Transverse colon (tissue), 4 donors: ENCODE measurements at places on chromosomes 2 and 18.

DNA sequence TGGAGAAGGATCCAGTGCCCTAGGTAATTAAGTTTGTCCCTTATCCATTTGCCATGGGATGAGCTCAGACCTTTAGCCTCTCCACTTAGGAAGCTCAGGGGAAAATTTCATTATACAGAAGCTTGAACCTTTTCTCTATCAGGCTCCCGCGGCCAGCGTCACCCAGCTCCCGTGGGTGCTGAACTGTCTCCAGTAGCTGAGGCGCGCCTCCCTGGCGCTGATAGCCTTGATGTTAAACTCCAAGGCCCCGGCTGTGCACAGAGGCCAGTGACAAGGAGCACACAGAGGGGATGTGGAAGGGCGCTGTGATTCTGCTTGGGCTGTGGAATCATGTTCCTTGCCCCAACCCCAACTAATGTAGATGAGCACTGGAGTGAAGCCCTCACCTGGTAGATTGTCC lies 50.8 kb downstream of the NRP2 start:
- no peak for DNase-seq

GRCh38 chr2:28251337-28251736 lies 141.3 kb upstream of the FOSL2 start:
- no peak for DNase-seq

DNA sequence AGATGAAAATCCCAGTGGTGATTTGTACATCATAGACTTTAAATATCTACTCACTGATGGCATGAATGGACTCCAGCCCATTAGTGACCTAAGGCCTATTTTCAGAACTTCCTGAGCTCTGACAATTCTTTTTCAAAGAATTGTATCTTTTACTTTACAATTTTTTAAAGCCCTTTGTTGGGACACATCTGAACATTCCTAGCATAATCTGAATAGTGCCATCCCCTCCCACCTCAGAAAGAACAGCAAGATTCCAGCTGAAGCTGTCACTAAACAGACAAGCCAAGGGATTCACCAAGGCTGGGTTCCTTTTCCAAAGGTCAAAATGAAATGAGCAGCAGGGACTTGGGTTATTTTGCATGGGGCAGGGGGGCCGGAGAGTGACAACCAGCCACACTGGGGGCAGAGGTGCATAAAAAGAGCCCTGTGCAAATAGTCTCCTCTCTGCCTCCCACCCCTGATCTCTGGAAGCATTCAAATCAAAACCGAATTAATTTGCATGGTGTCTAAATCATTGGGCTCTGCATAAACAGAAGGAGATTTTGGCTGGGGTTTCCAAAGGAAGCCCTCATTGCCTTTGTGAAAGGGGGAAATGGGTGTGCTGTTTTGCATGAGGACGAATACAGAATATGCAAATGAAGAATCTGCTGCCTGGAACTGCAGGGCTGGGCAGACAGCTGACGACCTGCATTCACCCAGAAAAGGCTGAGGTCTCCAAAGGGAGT lies 17.2 kb downstream of the EPHA4 start:
- no peak for DNase-seq

DNA sequence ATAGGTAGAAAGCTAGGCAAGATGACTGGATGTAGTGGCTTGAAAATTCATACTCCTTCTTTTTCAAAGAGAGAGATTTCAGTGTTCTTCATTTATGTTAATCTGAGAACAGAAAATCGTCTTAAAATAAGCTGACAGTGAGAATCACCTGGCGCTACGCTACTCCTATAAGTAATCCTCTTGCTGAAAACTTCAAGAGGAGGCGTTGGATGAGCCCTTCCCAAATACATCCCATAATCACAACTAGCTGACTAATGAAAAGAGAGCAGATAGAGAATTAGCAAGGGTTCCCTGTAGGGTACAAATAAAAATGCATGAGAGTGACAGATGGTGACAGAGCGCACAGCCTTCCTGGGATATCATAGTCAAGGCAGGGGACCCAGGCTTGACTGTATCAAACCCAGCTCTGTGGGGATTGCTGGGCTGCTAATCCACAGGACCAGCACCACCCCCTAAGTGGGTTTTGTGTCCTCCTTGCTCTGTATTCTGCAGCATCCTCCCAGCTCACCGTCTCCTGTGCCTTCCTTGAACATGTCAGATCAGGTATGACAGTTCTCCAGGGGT lies 280.2 kb downstream of the SP3 start:
- no peak for DNase-seq

DNA sequence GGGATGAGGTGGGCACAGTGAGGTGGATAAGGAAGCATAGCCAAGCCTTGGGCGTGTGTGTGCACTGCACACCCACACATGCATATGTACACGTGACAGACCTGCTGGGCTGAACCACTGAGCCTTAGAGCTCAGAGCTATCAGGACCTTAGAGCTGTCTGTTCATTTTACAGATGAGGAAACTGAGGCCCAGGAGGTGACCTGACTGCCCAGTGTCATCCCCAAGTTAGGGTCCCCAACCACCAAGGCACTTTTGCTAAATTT lies 8.2 kb upstream of the SNED1 start:
- peak; percentile 10 for DNase-seq

GRCh38 chr2:223042704-223043118 lies 9.3 kb upstream of the KCNE4 start:
- DNase-seq = no peak

DNA sequence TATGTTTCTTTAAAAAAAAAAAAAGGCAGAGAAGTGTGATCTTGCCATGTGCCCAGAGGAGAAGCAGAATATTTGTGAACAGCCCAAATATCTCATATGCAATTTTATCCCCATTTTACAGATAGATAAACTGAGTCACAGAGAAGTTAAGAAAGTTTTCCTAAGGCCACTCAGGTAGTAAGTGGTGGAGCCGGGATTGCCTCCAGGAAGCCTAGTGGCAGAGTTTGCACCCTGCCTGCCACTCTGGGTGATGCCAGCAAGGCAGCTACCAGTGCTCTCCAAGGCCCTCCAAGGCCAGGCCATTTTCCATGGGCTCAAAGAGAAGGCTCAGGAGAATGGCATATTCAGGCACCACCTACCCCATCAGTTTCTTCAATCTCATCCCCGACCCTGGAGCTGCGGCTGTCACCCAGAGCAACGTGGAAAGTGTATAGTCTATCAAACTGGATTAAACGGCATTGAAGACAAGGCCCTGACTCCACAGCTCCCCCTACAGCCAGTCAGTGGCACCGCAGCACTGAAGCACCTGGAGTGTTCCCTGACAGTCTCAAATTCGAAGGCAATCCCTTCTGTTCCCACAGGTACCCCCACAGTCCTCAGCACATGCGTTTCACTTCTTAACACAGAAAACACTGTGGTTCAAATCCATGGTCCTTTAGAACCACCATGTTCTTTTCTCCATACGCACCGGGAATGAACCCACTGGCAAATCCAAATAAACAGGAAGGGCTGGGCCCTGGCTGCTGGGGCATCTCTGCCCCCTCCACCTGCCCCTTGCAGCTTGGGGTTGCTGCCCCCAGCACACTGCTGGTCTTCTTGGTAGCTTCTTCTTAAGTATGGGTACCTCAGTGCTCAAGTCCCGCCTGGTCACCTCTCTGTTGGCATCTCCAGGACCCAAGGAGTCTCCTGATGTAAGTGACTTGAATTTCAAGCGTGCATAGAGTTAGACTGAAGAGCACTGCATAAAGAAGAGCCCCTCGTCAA lies 175.3 kb downstream of the INHBB start:
- peak; percentile 41 for DNase-seq

DNA sequence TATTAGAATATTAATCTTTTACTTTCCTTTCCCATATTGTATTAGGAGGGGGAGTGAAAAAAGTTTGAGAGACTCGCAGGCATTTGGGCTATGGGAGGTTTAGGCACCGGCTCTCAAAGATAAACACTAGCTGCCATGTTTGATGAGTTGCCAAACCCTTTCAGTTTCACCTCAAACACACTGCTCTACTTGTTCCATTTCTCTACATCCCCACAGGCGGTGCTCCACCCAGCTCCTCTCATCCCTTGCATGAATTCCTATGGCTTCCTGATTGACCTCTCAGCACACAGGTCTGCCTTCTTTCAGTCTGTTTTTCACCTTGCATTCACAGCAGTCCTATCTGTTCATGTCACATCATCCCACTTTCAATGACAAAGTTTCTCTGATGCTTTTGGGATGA lies 65.7 kb downstream of the MEP1B start:
- no peak for DNase-seq

- no peak for DNase-seq
Observed at GRCh38 chr18:10860928-10861327, 288.4 kb downstream of the PIEZO2 start.

- DNase-seq = peak; percentile 38
Observed at GRCh38 chr2:73907840-73908452, 15.1 kb downstream of the ACTG2 start.

GRCh38 chr2:55049043-55049820 lies 1.0 kb downstream of the RTN4 start:
- peak; percentile 92 for DNase-seq

DNA sequence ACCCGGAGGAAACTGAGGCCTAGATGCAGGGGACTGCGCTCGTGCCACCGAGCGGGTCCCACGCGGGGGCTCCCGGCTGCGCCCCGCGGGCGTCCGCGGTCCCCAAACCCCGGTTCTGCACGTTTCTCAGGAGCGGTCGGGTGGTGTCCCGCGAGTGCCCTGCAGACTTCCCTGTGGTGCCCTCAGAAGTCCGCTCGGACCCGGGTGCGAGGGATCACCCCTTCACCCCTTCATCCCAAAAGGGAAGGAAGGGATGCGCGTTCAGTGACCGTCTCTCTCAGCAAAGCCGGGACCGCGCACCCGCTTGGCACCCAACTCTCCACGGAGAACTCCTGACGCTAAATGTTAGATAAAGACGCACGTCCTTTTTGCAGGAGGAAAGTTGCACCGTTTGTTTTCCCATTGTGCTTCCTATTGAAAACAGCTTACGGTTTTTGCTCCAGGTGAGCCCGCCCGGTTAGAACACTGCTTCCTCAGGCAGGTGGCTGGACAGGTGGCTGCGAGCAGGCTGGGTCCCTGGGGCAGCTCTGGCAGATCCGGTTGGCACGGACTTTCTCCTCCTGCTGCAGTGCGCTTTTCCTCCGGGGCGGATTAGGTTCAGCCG lies 779 bp downstream of the DGKD start:
- DNase-seq = peak; percentile 61

GRCh38 chr18:48100165-48100575 lies 169.7 kb upstream of the SMAD2 start:
- DNase-seq = no peak

DNA sequence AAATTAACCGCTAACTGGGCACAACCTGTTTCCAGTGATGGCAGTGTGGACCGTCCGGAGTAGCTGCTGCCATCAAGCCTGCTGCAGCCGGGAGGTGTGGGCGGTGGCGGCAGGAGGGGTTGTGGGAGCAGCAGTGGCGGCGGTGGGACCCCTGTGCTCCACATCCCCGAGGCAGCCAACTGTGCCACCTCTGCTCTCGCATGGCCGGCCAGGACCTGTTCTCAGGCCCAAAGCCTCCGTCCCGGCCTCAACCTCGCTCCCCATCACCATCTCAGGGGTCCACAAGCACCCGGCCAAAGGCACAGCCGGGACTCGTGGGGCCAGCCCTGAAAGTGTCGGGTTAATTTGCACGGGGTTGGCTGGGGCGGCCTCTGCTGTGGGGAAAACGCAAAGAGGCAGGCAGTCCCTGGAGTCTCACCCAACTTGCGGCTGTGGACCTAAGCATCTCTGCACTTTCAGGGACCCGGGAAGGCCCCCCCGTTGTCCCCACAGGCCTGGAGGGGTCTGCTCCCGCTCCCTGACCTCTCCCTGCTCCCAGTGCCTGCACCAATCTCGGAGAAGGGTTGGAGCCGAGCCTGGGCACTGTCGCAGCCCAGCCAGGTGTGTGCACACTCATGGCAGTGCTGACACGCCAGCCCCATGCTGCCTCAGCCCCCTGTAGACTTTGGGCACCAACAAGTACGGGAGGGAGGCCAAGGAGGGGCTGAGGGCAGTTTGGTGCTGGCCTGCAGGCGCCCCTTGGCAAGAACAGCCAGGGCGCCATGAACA lies 44.4 kb upstream of the PEX13 start:
- no peak for DNase-seq

GRCh38 chr2:1400943-1401735 lies 12.1 kb upstream of the TPO start:
- no peak for DNase-seq

- no peak for DNase-seq
Observed at GRCh38 chr2:222837643-222838056, 23.2 kb upstream of the ACSL3 start.

DNA sequence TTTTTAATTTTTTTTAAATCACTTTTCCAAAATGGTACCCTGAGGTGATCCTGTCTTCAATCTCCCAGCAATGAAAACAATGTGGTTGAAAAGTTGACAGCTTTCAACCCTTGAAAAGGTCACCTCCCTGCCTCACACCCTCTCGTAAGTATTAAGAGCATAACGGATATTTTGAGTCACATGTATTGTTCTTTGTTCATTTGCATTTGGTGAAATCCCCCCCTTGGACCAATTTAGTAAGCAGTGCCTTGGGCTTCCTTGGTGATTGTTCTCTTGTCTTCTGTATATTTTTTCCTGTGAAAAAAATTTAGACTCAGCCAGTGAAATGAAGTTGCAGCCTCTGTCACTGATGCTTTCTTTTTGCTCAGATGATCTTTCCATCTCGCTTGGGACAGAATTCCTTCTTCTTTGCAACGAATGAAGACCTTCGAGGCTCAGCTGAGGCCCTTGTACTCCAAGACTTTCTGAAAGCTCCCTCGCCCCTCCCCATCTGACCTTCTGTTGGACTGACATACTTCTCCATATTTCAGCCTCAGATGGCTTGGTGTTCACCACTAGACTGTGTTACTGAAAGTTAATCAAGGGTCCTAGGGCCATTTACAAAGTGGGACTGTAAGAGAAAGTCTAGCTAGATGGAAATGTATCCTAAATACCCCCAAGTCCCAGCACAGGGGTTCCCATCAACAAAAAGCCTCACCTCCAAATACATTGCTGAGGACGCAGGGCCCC lies 158.4 kb downstream of the BCL2 start:
- no peak for DNase-seq

DNA sequence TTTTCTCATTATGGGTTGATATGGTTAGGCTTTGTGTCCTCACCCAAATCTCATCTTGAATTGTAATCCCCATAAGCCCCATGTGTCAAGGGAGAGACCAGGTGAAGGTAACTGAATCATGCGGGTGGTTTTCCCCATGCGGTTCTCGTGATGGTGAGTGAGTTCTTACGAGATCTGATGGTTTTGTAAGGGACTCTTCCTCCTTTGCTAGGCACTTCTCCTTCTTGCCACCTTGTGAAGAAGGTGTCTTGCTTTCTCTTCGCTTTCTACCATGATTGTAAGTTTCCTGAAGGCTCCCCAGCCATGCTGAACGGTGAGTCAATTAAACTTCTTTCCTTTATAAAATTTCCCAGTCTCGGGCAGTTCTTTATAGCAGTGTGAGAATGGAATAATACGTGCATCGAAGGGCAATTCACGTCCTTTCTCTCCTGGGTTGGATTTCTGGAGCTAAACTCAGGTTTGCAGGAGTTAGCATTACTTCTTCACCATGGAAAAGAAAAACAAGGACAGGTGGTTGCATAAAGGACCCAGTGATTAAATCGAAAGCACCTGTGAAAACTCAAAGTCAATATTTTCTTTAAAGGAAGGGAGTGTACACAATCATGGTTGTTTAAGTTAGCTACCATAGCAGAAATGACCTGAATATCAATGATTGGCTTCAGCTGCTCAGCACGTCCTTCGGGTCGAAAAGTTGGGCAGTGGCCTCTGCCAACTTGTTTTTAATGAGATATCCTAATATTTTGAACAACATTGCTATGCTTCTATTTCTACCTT lies 54.1 kb downstream of the CDC42EP3 start:
- no peak for DNase-seq
